ENCODE measurements at places on chromosomes 2 and 18.

DNA sequence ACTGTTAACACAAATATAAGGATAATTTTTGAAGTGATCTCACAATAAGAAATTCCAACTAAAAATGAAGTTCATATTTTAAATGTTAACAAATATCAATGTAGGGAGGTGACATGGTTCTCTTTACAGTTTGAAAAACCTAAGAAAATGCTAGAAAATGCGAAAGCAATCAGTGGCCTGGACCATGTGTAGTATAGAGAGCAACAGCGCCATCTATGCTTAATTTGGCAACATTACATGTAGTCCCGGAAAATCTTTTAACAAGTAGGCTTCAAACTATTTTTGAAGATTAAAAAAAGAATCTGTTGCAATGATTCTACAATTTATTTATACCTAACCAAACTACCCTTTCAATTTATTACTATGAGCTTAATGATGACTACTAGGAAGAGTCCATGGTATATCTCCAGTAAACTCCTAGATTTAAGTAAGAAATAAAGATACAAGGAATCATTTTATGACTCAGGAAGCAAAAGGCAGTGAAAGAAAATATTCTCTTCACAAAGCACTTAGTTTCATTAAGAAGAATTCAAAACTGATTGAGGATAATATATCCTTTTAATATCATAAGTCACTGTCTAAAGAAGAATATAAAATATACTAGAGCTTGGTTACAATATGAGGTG, 33.3 kb downstream of the NDUFA10 start:
- peak; percentile 13 for DNase-seq

DNA sequence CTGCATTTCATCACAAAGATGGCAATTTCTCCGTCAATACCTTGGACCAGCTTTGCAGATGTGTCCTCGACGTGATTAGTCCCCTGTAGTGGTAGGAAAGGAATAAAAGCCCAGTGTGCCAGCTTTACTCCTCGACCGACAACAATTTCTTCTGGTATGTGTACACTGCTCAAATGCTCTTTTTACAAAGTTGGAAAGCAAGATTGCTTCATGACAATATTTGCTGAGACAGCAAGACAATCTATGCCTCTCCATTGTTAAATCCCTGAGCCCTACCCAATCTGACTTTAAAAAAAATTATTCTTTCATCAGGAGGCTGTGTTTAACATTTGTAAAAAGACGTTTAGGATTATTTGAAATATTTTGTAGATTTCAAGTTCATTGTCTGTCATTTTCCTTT, 27.6 kb upstream of the ZEB2 start:
- DNase-seq = no peak

- no peak for DNase-seq
Measured at GRCh38 chr18:24894880-24895279, 434.4 kb downstream of the HRH4 start.

DNA sequence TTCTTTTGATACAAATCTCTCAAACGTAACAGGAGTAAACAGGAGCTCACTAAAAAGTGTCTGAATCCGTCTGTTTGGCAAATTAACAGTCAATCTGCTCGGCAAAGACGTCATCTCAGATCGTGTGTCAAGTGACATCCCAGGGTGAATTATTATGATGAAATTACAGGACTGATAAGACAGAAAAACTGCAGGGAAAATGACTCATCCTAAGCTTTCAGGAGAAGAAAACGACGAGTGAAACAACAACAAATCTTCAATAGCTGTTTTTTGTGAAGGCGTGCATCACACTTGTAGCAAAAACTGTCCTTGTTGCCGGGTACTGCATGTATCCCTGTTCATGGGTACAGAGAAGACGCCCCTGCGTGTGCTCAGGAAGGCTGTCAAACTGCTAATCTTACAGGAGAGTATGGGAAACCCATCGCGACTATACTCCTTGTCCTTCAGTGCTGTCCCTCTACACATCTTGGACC, 24.9 kb downstream of the EPB41L3 start:
- no peak for DNase-seq

- DNase-seq = no peak
Measured at GRCh38 chr18:67134911-67135310, 381.6 kb downstream of the DSEL start.

DNA sequence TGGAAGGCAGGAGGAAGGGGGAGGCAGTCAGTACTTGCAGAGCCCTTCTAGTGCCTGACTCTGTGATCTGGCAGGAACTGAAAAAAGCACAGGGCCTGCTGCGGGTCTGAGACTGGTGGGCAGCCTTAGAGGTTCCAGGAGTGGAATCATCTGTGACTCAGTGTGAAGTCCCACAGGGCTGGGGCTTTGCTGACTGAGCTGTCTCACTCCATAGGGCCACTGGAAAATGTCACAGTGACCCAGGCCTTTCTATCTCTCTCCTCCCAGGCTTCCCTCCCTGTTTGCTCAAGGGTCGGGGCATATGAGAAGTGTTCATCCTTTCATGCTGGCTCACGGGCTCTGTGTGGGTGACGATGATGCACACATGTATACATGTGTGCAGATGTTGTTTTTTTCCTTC, 47.1 kb upstream of the ZFP36L2 start:
- DNase-seq = no peak

GRCh38 chr18:46859855-46860254, 57.5 kb downstream of the PIAS2 start:
- DNase-seq = no peak

DNA sequence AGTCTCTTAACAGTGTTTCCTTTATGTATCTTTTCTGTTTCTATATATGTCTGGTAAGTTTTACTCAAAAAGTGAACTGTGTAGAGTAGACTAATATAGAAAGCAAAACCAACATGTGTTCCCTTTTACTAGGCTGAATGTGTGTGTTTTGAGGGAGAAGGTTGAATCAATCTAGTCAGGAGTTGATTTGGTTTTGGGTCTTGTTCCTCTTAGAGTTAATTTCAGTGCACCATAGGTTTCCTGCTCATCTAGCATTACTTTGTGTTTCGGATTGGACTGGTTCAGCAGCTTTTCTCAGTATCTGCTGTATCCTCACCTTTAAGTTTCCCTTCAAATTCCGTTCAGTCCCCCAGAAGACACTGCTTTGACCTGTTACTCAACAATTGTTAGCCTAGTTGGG, 52.0 kb upstream of the TRIM43 start:
- DNase-seq = no peak

- DNase-seq = no peak
Measured at GRCh38 chr2:98078701-98079100, 8.3 kb upstream of the VWA3B start.

DNA sequence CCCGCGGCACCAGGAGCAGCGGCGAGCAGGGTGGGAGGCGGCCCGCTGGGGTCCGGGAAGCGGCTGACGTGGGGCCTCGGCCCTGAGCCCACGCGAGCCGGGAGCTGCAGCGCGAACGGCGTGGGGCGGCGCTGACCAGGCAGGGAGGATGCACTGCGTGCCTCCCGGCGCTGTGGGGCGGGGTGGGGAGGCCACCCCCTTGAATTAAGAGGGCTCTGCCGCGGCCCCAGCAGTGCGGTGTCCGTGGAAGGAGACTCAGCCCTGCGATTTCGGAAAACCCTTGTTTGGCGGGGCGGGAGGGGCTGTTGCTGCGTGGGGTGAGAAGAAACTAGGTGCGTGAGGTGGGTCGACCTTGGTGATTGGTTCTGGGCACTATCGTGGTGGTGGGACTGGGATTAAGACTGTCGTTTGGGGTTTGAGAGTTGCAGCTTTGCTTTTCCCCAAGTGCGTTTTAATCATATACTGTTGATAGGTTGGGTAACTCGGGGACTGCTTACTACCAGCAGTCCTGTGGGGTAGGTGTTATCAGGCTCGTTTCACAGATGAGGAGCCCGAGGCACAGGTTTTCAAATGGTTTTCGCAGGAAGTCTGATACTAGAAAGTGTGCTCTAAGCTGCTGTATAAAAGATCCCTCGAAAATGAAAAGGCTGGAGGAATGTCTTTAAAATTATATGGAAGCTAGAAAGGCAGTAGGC, 722 bp downstream of the ACSL3 start:
- DNase-seq = peak; percentile 18

DNA sequence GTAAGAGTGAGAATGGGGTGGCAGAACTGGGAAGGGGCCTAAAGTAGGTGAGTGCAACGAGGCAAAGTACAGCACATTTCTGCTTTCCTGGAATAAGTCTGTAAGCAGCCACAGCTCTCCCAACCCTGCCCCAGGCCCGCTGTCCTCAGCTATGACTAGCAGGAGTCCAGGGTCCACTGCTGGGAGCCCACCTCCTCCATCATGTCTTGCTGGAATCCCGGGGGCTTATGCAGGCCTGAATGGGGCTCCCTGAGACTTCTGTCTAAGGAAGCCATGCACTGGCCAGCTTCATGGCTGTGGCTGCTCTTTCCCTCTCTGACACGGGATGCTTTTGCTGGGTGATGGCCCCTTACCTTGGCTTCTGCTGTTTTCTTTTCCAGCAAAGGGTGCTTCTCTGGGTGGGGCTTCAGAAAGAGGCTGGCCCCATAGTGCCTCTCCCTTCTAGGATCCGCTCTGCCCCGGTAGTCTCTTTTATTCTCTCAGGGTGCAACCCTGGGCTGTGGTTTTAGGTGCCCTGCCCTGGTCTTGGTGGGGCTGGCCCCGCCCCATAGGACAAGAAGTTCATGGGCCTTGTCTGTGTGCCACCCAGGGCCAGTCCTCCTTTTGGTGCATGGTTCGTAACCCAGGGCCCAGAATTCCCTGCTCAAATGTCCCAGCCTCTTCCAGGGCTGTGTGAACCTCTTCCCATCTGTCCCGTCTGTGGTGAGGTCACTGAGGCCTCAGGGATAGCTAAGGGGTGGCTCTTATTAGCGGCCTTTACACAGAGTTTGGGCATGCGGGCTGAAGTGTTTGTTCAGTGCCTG, 33.8 kb upstream of the POLE4 start:
- no peak for DNase-seq

Data from activated CD4-positive, alpha-beta T cell treated with anti-CD3 and anti-CD28 coated beads for 4 hours (primary cell).